Psoas muscle (tissue), 8 donors: ENCODE measurements at places on chromosomes 11 and 22. TPM values are rescaled to one million over a fixed set of nuclear protein-coding genes. Genes with fewer than 3 reads are reported as not detected.

The CD44 gene
- total RNA-seq: 23.2 TPM

The PSMC3 gene
- 255 TPM for total RNA-seq

The PKNOX2 gene
- 30.5 TPM for total RNA-seq

The LRP4 gene
- total RNA-seq: 14.5 TPM
